Ureter (tissue), 1 donor: ENCODE measurements at places on chromosomes 1 and 21. TPM values are rescaled to one million over a fixed set of nuclear protein-coding genes. Genes with fewer than 3 reads are reported as not detected.

GRCh38 chr1:244049162-244050013 lies 1.7 kb upstream of the ZBTB18 start:
- no peak for DNase-seq

- DNase-seq: no peak
Observed at GRCh38 chr1:23867542-23867894, 572 bp downstream of the FUCA1 start.

Gene TFAP2E
- 1.2 TPM for total RNA-seq

GRCh38 chr1:108664481-108664880 lies 3.6 kb upstream of the HENMT1 start:
- DNase-seq: no peak

Gene LHX8
- 0.21 TPM for total RNA-seq

GRCh38 chr21:21163904-21164303 lies 165.7 kb downstream of the NCAM2 start:
- DNase-seq: peak; percentile 45

Gene OR2T29
- total RNA-seq: not detected

DNA sequence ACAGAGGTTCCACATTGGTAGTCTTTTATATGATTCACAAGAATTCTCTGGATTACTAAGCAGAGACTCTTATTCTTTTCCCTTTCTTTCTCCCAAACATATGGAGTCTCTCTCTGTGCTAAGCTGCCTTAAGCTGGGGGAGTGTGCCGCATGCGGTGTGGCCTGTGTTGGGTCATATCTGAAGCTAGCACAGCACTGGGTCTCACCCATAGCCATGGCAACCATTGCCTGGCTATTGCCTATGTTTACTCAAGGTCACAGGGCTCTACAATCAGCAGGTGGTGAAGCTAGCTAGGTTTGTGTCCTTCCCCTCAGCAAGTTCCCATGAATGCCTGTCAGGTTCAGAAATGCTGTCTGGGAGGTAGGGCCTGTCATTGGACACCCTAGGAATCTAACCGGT lies 73.6 kb upstream of the ZRANB2 start:
- no peak for DNase-seq

DNA sequence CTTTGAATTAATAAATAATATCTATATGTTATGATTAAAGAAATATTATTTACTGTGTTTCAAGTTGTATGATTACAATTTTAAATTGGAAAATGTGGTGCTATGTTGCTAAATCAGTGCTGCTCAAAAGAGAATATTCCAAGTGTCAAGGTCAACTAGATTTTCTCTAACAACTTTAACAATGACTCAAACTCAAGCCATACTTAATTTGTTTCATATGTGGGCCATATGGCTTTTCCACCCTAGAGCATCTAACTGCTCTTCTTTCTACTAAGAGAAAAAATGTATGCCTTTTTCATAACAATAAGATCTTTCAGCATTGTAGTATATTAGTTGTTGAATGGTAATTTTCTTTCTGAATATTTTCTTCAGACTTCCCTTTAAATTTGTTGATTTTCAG lies 8.3 kb upstream of the SYT14 start:
- DNase-seq: no peak

Gene FAM177B
- total RNA-seq: 0.44 TPM

Gene IKBKE
- 12.5 TPM for total RNA-seq

Gene OPRD1
- not detected for total RNA-seq

Gene NOS1AP
- 7.0 TPM for total RNA-seq

GRCh38 chr21:33047231-33047630 lies 21.5 kb downstream of the OLIG2 start:
- DNase-seq: no peak

Gene IL19
- total RNA-seq: not detected

DNA sequence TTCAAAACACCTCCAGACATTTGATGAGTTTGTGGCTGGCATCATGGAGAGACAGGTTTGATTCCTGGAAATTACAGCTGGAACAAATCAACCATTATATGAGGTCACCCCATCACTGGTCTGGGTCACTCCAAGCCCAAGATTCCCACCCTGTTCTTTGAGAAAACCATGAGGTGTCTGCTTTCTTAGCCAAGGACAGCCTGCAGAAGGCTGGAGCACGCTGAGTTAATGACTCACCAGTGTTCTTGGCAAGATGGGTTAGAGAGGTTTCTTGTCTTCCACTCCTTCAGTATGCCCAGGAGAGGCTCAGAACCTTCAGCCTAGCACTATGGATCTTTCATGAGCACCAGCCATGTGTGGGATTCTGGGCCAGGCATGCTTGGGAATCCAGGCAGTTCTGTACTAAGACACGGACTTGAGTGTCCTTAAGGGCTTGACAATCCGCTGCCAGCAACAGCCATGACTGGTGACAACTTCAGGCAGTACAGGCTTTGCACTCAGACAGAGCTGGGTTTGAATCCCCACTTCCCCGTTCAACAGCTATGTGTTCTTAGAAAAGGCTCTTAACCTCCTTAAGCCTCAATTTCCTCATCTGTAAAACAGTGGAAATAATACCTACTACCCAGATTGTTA lies 43.9 kb downstream of the GRHL3 start:
- DNase-seq: no peak

DNA sequence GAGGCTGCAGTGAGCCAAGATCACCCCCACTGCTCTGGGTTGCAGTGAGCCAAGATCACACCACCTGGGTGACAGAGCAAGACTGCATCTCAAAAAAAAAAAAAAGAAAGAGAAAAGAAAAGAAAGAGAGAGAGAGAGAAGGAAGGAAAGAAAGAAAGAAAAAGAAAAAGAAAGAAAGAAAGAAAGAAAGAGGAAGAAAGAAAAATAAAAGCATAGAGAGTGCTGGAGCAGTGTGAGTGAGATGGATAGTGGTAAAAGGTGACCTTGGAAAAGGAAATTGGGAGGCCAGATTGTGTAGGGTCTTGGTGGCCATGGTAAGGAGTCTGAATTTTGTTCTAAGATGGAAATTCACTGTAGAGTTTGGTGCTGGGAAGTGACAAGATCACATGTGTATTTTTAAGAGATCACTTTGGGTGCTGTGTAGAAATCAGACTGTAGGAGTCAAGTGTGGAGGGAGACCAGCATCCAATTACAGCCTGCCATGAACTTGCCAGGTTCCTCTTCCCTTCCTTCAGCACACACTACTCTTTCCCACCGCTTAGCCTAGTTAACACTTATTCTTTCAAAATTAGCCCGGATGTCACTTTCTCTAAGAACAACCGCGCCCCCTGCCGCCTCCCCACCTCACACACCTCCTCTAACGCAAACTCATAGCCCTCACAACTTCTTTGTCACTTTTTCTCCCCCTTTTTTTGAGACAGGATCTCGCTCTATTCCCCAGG lies 17.9 kb downstream of the MTX1 start:
- DNase-seq: peak; percentile 81

Gene HSPA6
- total RNA-seq: 2.9 TPM

DNA sequence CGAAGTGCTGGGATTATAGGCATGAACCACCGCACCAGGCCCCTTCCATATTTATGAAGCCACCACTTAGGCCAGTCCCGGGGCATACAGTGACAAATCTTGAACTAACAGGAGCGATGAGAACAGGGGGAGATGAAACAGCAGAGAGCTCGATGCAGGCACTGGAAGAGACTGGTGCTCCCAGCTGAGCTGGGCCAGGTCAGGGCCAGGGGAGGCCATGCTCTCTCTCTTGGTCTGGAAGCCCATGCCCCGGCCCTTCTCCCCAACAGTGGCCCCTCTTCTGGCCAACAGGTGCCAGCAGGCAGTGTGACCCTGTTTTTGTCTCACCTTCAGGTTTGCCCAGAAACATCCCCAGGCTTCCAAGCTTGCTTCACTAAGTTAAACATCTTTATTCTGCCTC lies 269.9 kb upstream of the C1orf174 start:
- no peak for DNase-seq

Gene GJB4
- 3.8 TPM for total RNA-seq

DNA sequence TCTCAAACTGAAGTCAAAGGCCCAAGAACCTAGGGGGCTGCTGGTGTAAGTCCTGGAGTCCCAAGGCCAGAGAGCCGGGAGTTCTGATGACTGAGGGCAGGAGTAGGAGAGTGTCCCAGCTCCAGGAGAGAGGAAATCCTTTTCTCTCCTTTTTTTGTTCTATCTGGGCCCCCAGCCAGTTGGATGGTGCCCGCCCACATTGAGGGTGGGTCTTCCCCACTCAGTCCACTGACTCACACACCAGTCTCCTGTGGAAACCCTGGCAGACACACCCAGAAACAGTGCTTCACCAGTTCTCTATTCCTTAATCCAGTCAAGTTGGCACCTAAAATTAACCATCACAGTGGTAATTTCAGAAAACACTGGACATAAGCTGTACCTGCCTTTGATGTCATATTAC lies 12.7 kb upstream of the WDR26 start:
- no peak for DNase-seq

DNA sequence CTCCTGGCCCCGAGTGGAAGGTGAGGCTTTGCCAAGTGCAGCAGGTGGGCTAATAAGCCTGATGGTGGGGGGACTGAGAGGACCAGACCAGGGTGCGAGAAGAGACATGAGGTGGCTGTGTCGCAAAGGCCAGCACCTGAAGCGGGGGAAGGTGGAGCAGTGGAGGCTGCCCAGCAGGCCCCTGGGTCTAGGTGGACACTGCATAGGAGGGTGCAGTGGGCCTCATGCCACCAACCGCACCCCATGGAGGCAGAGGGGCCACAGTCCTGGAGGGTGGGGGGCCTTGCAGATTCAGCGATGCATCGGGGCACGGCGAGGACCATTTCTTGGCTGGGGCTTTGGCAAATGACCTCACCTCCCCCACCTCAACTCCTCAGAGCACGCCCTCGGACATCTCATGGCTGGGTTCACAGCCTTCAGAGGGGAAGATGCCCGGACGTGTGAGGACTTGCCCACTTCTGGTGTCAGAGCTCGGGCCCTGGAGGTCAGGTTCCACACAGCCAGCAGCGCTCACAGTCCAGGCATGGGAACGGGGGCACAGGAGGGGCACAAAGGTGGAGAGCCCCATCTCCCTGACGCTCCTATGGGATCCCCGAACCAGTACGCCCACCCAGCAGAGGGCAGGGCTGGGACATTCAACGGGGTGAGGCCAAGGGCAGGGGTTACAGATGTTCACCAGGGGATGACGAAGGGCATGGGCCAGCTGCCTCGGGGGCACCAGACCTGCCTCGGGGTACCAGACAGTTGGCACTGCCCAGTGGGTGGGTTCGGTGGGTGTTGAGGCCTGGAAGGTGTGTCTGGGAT lies 35.4 kb downstream of the UBE2G2 start:
- no peak for DNase-seq

GRCh38 chr1:214662223-214662785 lies 59.3 kb downstream of the CENPF start:
- no peak for DNase-seq

DNA sequence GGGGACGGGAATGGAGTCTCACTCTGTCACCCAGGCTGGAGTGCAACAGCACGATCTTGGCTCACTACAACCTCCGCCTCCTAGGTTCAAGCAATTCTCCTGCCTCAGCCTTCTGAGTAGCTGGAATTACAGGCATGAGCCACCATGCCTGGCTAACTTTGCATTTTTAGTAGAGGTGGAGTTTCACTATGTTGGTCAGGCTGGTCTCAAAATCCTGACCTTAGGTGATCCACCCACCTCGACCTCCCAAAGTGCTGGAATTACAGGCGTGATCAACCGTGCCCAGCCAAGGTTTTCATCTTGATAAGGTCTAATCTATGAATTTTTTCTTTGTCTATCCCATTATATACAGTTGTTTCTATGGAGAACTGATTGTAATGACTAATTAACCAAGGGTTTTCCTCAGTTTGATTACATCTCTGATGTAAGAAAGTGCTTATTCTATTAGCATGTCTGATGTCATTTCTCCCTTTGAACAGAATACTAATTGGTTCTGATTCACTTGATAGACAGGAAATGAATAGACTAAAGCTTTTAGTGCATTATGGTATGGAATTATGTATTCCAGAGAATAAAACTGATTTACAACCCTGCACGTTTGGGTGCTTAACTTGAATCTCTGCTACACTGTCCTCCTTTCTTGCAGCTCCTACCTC lies 11.9 kb downstream of the PACC1 start:
- no peak for DNase-seq

Gene WDR4
- total RNA-seq: 35.3 TPM

DNA sequence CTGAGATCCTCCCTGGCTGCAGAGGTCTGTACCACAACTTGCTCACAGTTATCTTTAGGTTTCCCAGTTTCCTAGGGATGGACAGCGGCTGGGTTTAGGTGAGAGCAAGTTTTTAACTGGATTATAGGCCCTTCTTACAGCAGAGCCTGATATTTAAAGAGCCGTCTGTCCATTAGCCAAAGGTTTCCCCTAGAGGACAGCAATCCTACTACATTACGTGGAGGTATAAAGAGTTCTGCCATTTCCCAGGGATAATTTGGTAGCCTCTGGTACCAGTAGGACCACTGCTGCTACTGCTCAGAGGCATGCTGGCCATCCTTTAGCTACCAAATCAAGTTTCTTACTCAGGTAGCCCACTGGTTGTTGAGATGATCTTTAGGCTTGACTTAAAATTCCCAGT lies 21.9 kb upstream of the FCGR2A start:
- no peak for DNase-seq

- no peak for DNase-seq
Observed at GRCh38 chr1:1161078-1161682, 12.5 kb upstream of the TTLL10 start.

Gene SDHC
- total RNA-seq: 169 TPM

Gene CACNA1S
- total RNA-seq: not detected

GRCh38 chr1:210951279-210951678 lies 182.7 kb downstream of the KCNH1 start:
- DNase-seq: no peak

- no peak for DNase-seq
Observed at GRCh38 chr1:48206371-48206770, 16.1 kb upstream of the SLC5A9 start.

DNA sequence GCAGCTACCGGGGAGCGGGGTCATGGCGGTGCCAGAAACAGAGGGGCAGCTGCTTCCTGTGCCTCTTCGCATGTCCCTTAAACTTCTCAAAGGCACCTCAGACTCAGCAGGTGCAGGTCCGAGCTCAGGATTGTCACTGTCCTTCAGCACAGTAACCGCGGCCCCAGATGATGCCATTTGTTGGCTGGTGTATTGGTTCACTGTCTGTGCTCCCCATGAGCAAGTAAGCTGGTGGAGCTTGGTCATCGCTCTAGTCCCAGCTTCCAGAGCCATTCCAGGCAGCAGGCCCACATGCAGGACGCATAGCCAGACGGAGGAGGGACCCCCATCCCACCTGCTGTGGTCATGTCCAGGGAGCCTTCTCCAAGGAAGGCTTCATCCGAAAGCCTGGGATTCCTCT lies 154.0 kb upstream of the AJAP1 start:
- no peak for DNase-seq

DNA sequence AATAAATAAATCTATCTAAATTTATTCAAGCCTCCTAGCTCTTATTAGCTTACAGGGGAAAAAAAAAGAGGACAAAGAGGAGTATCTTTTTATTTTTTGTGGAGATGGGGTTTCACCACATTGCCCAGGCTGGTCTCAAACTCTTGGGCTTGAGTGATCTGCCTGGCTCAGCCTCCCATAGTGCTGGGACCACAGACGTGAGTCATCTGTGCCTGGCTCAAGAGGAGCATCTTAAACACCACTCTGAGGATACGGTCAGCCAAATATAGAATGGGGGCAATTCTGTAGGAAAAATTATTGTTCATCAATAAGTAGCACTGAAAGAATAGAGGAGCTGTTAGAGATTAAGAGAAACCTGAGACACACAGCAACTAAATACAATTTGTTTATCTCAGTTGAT lies 24.1 kb downstream of the SLC45A3 start:
- no peak for DNase-seq

- no peak for DNase-seq
Observed at GRCh38 chr1:61124696-61125095, 42.3 kb downstream of the NFIA start.

GRCh38 chr1:171901245-171901644 lies 59.9 kb downstream of the DNM3 start:
- DNase-seq: no peak

Gene CORT
- total RNA-seq: 0.47 TPM

Gene LCE3E
- not detected for total RNA-seq
